ENCODE measurements at places on chromosomes 11 and 22.

DNA sequence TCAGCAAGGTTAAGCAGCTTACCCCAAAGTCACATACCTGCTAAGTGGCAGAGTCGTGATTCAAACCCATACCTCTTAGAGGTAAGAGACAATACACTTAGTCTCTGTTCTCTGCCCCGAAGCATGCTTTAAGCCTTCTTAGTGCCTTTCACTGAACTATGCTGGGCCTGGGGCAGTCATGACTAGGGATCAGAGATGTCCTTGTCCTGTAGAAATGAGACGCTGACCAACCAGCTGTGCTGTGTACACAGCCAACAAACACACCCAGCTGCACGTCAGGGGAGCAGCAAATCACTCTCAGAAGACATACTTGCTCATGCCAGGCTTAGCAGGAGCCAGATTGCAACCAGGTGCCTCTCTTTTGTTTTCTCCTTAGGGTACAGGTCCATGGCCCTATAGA, 255.7 kb downstream of the BUD13 start:
- no peak for DNase-seq

DNA sequence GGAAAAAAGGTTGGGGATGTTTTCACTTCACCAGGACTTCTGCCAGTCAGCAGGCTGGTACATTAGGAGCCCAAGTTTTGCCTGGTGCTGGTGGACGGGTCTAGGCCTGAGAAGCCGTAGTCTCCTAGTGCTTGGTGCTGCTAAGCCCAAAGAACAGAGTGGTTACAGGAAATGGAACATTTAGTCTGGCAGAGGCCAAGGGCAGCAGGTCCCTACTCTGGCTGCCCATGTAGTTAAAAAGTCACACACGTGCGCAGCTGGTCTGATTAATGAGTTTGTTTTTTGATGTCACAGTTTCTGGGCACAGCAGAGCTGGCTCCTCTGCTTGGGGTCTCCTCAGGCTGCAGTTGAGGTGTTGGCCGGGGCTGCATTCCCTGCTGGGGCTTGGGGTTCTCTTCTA, 20.6 kb downstream of the BCR start:
- peak; percentile 59 for DNase-seq

DNA sequence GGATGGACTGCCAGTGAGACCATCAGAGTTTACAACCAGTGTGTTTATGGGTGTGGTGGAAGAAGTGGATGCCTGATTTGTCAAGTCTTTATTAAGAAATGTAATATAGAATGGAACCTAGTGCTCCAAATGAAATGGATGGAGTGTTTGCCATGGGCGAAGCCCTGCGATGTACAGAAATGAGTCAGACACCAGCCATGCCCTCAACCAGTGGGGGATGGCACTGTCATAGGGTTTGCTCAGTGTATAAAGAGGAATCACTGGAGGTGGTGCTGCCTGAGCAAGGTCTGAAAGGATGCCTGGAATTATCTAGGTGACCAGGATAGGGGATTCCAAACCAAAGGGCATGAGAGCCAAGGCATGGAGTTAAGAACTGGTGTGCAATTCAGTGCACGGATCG, 120.9 kb upstream of the MTNR1B start:
- no peak for DNase-seq

DNA sequence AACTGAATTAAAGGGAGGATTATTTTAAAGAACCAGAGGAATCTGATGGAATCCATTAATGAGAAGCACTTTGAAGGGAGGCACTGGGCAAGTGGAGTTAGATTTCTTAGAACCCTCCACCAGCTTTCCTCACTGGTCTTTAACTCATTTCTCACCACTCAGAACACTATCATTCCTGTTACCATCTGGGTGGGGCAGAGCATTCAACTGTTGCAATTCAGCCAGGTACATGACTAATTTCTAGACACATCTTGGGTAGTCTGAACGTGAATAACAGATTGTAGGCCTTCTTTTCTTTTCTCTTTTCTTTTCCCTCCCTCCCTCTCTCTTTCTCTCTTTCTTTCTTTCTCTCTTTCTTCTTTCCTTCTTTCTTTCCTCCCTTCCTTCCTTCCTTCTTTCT, 15.5 kb upstream of the MMP1 start:
- DNase-seq = no peak

DNA sequence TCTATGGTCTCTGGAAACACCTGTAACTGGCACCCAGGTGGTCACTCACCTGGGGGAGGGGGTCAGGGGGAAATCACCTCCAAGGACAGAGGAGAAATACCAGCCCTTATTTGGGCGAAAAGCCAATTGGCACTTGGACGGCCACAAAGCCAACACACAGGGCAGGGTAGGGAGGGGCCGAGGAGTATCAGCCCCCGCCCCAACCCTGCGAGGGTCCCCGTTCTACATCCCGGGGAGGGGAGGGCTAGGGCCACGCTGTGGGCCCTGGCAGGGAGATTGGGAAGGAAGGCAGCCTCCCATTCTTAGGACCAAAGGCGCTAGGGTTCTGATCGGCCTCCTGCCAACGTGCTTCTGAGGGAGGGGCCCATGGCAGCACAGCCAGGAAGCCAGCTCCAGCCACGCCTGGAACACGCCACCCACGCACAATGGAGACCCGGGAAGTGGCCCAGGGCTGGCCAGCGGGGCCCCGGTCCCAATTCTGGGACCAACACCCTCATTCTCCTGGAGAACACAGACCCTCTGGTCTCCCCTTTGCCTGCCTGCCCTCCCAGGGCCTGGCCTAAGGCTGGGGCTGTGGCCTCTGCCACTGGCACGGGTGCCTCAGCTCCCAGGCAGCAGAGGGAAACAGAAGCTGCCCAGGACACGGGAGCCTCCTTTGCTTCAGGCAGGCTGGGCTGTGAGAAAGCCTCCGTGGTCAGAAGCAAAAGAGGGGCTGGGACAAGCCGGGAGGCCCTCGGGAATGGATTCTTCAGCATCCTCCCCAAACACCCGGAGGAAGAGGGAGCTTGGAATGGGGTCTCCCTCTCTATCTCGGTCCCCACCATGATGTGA, 7.4 kb downstream of the CBX6 start:
- no peak for DNase-seq

DNA sequence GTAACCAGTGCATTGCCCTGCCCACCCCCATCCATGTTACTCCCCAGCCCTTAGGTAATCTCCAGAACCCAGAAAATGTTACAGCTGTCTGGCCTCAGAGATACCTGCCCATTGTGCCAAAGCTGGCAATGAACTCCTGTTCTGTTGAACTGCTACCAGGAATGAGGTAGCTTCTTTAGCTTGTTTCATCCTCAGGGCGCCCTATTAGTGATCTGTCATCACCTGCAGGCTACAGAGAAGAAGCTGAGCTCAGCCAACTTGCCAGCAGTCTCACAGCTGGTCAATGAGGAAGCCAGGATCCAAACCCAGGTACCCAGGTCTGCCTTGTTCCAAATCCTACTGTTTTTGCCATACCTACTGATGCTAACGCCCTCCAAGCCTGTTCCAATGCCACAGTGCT, 88.7 kb downstream of the GALNT18 start:
- DNase-seq = peak; percentile 34

- DNase-seq = no peak
Observed at GRCh38 chr11:27754035-27755017, 54.1 kb upstream of the BDNF start.

GRCh38 chr22:37049224-37049623, 2.3 kb upstream of the KCTD17 start:
- DNase-seq = no peak

Measured in NCI-H1417 (cell line).